CD4-positive, alpha-beta T cell (primary cell): ENCODE measurements at places on chromosomes 5 and 9. TPM values are rescaled to one million over a fixed set of nuclear protein-coding genes. Genes with fewer than 3 reads are reported as not detected.
A peak's percentile ranks its signal among the peaks of the same experiment; 100 is the strongest.

KIF12 gene
- total RNA-seq = not detected

UTP15 gene
- 52.0 TPM for total RNA-seq

MTAP gene
- 17.8 TPM for total RNA-seq

GRCh38 chr5:178236679-178237078 lies 4.1 kb upstream of the PHYKPL start:
- no peak for DNase-seq
- H3K27me3 ChIP-seq = no peaks in the 10 kb centered on the region
- no peak overlapping the region for H3K4me3 ChIP-seq
- no peaks in the 10 kb centered on the region for H3K36me3 ChIP-seq
- peaks cover 83% of the 10 kb centered on the region for H3K4me1 ChIP-seq

DNA sequence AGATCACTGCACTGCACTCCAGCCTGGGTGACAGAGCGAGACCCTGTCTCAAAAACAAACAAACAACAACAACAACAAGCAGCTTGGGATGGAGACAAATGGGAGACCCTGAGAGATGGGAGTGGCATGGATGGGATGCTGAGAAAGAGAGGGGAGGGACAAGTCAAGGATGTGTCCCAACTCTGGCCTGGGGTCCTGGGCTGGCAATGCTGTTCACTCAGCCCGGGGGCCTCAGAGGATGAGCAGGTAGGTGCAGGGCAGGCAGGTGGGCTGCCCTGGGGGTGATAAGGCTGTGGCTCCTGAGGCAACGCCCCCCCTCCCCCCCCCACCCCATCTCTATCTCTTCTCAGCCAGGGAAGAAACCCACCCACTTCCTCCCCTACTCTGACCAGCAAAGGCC lies 123.0 kb downstream of the LHX2 start:
- no peaks in the 10 kb centered on the region for H3K4me1 ChIP-seq
- no peak for DNase-seq
- H3K27me3 ChIP-seq = no peaks in the 10 kb centered on the region

SAXO1 gene
- 0.34 TPM for total RNA-seq

- no peaks in the 10 kb centered on the region for H3K36me3 ChIP-seq
- no peak overlapping the region for H3K27ac ChIP-seq
- H3K4me1 ChIP-seq = no peaks in the 10 kb centered on the region
- no peak overlapping the region for H3K4me3 ChIP-seq
- no peak for DNase-seq
Measured at GRCh38 chr5:39675676-39676075, 250.9 kb upstream of the DAB2 start.

DNA sequence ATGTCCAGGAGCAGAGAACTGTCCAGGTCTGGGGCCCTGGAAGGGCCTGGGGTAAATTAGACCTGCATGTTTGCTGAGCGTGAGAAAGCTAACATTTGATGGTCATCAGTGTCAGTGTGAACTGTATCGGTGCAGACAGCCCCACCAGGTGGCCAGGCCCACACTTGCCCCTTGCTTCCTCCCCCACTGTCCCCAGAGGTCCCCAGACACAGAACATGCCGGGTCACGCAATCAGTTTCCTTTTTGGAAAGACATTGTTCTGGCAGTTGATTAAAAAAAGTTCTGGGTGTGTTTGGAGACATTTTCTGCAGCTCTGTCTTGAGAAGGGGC lies 1.5 kb downstream of the NKD2 start:
- no peak overlapping the region for H3K27ac ChIP-seq
- H3K4me1 ChIP-seq = peaks cover 23% of the 10 kb centered on the region
- no peaks in the 10 kb centered on the region for H3K36me3 ChIP-seq
- no peak for DNase-seq

DNA sequence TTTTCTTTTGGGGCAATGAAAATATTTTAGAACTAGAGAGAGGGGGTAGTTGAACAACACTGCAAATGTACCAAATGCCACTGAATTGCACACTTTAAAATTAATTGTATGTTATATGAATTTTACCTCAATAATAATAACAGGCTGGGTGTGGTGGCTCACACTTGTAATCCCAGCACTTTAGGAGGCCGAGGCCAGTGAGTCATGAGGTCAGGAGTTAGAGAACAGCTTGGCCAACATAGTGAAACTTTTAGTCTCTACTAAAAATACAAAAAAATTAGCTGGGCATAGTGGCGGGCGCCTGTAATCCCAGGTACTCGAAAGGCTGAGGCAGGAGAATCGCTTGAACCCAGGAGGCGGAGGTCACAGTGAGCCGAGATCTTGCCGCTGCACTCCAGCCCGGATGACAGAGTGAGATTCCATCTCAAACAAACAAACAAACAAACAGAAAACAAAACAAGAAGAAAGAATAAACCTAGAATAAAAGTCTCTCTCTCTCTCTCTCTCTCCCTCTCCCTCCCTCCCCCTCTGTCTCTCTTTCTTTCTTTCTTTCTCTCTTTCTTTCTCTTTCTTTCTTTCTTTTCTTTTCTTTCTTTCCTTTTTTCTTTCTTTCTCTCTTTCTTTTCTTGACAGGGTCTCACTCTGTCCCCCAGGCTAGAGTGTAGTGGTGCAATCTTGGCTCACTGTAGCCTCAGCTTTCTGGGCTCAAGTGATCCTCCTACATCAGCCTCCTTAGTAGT lies 91.1 kb downstream of the BASP1 start:
- no peak overlapping the region for H3K27ac ChIP-seq
- DNase-seq = no peak
- no peaks in the 10 kb centered on the region for H3K4me1 ChIP-seq
- no peaks in the 10 kb centered on the region for H3K27me3 ChIP-seq
- H3K4me3 ChIP-seq = no peak overlapping the region
- H3K36me3 ChIP-seq = no peaks in the 10 kb centered on the region

GRCh38 chr9:95626885-95627558 lies 110.3 kb upstream of the PTCH1 start:
- H3K27me3 ChIP-seq = no peaks in the 10 kb centered on the region
- H3K4me3 ChIP-seq = no peak overlapping the region
- peaks cover 14% of the 10 kb centered on the region for H3K4me1 ChIP-seq
- DNase-seq = peak; percentile 28
- H3K36me3 ChIP-seq = no peaks in the 10 kb centered on the region

SLC12A7 gene
- 51.7 TPM for total RNA-seq

DNA sequence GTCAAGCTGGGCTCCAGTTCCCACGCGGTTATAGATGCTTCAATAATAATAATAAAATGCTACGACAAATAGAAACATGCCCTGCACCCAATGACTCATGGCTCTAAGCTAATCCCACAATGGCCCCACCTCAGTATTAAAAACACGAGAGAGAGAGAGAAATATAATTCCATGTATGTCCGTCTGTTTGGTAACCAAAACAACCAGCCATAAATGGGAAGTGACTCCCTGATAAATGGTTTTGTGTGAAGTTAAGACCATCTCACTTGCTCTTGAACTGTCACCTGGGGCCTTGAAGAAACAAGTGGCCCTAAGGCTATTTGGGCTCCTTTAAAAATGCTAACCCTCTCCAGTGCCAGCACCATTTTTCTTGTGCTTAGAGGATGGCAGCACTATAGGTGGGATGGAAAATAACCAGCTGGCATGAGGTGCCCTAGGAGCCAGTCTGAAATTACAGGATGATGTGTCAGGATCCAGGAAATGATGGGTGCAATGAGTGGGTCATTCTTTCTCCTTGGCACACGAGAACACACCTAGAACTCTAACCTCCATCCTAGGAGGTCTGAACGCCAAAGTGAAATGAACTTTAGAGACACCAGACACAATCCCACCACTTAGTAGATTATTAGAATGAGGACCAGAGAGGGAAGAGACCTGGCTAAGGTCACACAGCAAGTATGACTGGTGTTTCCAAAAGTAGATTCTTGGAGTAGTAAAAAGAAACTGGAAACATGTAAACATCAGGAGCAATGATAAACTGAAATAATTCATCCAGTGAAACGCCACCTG lies 35.7 kb upstream of the ADRB2 start:
- H3K27me3 ChIP-seq = no peaks in the 10 kb centered on the region
- no peak overlapping the region for H3K4me3 ChIP-seq
- no peaks in the 10 kb centered on the region for H3K4me1 ChIP-seq
- H3K36me3 ChIP-seq = no peaks in the 10 kb centered on the region
- no peak overlapping the region for H3K27ac ChIP-seq
- DNase-seq = no peak

DNA sequence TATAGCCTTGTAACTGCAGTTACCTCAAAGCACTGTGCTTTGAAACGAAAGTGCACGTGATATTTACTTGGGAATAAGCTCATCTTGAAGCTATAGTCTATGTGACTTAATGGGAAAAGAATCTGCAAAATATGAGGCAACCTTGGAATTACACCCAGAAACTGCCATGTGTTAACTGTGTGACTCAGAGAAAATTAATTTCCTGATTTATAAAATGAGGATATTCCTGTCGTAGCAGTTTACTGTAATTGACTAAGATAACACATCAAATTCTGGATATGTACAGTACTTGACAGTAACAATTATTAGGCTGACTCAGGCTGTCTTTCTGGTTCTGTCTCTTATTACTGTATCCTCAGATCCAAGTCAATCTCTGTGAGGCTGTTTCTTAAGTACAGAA lies 1079.9 kb upstream of the ACO1 start:
- no peaks in the 10 kb centered on the region for H3K27me3 ChIP-seq
- no peaks in the 10 kb centered on the region for H3K36me3 ChIP-seq
- DNase-seq = no peak

DNA sequence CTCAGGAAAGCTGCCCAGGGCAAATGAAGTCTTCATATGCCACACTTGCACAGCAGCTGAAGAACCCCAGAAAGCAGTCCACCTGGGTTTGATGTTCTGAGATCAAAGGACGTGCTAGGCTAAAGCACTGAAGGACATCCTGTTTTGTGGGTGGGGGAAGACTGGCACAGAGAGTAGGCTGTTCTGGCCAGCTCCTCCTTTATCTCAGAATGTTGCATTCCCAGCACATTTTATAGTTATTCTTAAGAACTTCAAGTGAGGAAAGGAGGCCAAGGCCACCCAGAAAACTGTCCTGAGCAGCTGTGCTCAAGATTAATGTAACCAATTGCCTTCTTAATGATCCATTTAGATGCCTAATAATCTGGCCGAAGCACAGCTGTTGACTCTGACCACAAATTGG lies 10.9 kb downstream of the SHOC1 start:
- H3K27me3 ChIP-seq = no peaks in the 10 kb centered on the region
- no peak overlapping the region for H3K4me3 ChIP-seq
- no peaks in the 10 kb centered on the region for H3K4me1 ChIP-seq
- no peak overlapping the region for H3K27ac ChIP-seq
- no peaks in the 10 kb centered on the region for H3K36me3 ChIP-seq

GRCh38 chr5:138579517-138579863 lies 4.3 kb upstream of the HSPA9 start:
- H3K27ac ChIP-seq = no peak overlapping the region
- no peaks in the 10 kb centered on the region for H3K27me3 ChIP-seq
- H3K36me3 ChIP-seq = no peaks in the 10 kb centered on the region
- DNase-seq = no peak
- no peak overlapping the region for H3K4me3 ChIP-seq

- no peaks in the 10 kb centered on the region for H3K4me1 ChIP-seq
- H3K27ac ChIP-seq = no peak overlapping the region
- no peak overlapping the region for H3K4me3 ChIP-seq
- no peaks in the 10 kb centered on the region for H3K36me3 ChIP-seq
- no peak for DNase-seq
Measured at GRCh38 chr5:98105681-98106080, 667.8 kb upstream of the RGMB start.

CDX1 gene
- not detected for total RNA-seq

- DNase-seq = no peak
- H3K27me3 ChIP-seq = no peaks in the 10 kb centered on the region
- no peak overlapping the region for H3K4me3 ChIP-seq
- no peaks in the 10 kb centered on the region for H3K36me3 ChIP-seq
- no peaks in the 10 kb centered on the region for H3K4me1 ChIP-seq
Measured at GRCh38 chr9:77597057-77597456, 51.1 kb downstream of the GNA14 start.

GRCh38 chr9:91062281-91062680 lies 260.7 kb downstream of the SYK start:
- H3K36me3 ChIP-seq = no peaks in the 10 kb centered on the region
- no peak overlapping the region for H3K4me3 ChIP-seq
- H3K27ac ChIP-seq = no peak overlapping the region
- no peaks in the 10 kb centered on the region for H3K4me1 ChIP-seq

CDH6 gene
- total RNA-seq = not detected

DNA sequence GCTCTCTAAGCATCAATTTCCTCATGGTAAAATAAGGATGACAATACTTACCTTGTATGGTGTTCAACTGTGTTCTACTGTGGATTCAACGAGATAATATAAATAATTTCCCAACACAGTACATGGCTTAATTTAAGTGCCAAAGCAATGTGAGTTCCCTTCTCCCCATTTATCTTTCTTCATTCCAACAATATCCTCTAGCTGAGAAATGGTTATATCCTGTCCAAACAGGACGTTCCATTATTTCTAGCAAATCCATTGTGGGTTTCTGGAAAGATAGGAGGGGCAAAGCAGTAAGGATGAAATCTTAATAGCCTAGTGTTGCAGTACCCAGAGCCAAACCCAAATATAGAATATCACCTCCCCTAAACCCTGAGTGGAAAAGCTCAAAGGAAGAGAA lies 22.0 kb downstream of the ABCA1 start:
- no peaks in the 10 kb centered on the region for H3K36me3 ChIP-seq
- DNase-seq = no peak
- no peak overlapping the region for H3K4me3 ChIP-seq
- no peaks in the 10 kb centered on the region for H3K27me3 ChIP-seq

GRCh38 chr9:107932046-107932445 lies 442.5 kb upstream of the KLF4 start:
- H3K27me3 ChIP-seq = no peaks in the 10 kb centered on the region
- DNase-seq = no peak
- no peaks in the 10 kb centered on the region for H3K36me3 ChIP-seq
- H3K27ac ChIP-seq = no peak overlapping the region
- no peaks in the 10 kb centered on the region for H3K4me1 ChIP-seq

DNA sequence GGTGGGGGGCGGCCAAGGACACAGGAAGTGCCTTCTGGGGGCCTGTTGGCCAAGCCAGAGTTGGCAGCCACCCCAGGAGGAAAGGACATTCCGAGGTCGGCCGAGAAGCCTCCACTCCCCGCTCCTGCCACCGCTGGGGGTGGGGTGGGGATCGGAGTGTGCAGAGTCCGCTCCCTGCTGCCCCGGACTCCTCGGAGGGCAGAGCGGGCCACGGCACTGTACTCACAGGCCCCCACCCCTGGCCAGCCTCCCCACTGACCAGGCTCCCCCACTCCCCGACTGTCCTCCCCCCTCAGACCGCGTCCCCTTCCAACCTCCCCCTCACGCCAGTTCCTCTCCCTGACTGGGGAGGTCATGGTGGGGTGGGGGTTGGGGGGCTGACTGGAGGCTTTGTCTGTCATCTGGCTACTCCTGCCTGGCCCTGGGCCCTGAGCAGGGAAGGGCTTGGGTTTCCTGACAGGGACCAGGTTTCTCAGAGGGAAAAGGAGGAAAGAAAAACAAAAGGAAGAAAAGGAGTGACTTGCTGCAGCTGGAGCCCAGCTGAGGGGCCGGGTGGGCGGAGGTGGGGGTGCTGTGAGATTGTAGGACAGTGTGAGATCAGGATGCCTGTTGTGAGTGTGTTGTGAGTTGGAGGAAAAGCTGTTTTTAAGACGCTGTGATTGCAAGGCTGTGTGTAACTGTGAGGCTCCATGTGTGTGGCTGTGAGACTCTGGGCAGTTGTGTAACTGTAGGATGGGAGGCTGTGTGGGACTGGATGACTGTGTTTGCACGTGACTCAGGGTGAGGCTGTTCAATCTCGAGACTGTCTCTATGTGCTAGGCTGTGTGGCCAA lies 29.7 kb downstream of the CNTFR start:
- H3K27ac ChIP-seq = no peak overlapping the region
- H3K4me1 ChIP-seq = no peaks in the 10 kb centered on the region
- no peaks in the 10 kb centered on the region for H3K36me3 ChIP-seq
- no peak for DNase-seq
- H3K4me3 ChIP-seq = no peak overlapping the region
- H3K27me3 ChIP-seq = peaks cover 22% of the 10 kb centered on the region

GRCh38 chr5:12313602-12314001 lies 409.4 kb upstream of the CTNND2 start:
- H3K4me3 ChIP-seq = no peak overlapping the region
- H3K36me3 ChIP-seq = no peaks in the 10 kb centered on the region
- DNase-seq = no peak
- H3K27ac ChIP-seq = no peak overlapping the region
- H3K27me3 ChIP-seq = no peaks in the 10 kb centered on the region

CNTLN gene
- total RNA-seq = 0.28 TPM
